Daoy (cell line): ENCODE measurements at places on chromosomes 2 and 18. TPM values are rescaled to one million over a fixed set of nuclear protein-coding genes. Genes with fewer than 3 reads are reported as not detected.

Gene METTL8
- total RNA-seq: 17.1 and 20.2 TPM in 2 replicates

Gene PDE1A
- not detected in 2 replicates for total RNA-seq

Gene C2orf72
- 0.57 and 0.86 TPM in 2 replicates for total RNA-seq

Gene CHN1
- total RNA-seq: 27.4 and 34.4 TPM in 2 replicates

Gene DLX1
- total RNA-seq: 7.3 and 7.4 TPM in 2 replicates

DNA sequence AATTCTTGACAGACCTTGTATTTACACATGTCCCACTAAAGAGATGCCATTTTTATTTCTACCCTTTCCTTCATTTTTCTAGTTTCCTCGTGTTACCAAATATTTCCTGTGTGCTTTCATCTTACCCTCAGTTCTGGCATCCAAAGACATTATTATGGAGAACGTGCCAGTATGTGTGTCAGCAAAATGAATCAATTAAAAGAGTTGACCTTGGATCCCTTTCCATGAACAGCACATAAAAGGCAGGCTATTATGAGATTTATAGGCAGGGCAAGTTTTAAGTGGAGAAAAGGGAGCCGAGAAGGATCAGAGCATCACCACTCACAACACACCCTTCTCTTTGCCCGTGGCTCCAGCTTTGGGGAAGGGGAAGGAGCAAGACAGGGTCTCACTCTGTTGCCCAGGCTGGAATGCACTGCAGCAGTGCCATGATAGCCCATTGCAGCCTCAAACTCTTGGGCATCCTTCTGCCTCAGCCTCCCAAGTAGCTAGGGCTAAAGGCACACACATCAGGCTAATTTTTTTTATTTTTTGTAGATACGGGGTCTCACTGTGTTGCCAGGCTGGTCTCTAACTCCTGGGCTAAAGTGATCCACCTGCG is 149.9 kb downstream of the GFPT1 start:
- DNase-seq: no peak

- DNase-seq: no peak
These were observed 335.7 kb downstream of the PARD3B start for GRCh38 chr2:204880928-204881327.

- DNase-seq: peak; percentile 41
These were observed at the start of gene HNMT for GRCh38 chr2:137964066-137964858. Gene HNMT, plus strand, starts transcription at chr2:137964473. Its CDS starts 19 bp downstream, at chr2:137964492.

GRCh38 chr2:99081891-99082290 is 59.6 kb upstream of the C2orf15 start:
- no peak for DNase-seq

- no peak for DNase-seq
These were observed 614.4 kb upstream of the GYPC start for GRCh38 chr2:126041391-126042047.

- peak; percentile 41 for DNase-seq
These were observed 162.2 kb downstream of the INSIG2 start for GRCh38 chr2:118250463-118250862.

DNA sequence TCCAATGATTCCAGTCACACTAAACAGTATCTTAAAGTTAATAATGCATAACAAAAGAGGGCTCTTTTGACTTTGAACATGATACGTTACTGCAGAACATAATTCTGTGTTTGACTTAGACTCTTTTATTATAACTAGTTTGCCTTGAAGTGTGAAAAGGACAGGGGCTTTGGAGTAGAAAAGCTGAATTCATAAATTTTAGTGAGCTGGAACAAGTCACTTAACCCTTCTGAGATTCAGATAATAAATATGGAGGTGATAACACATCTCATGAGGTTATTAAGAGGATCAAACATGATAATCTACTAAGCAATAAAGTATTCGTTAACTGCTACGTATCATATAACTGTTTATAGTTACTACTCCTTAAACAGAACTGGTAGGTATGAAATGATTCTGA is 44.7 kb upstream of the FLACC1 start:
- DNase-seq: no peak

GRCh38 chr2:236333417-236334121 is 69.4 kb upstream of the ASB18 start:
- no peak for DNase-seq

DNA sequence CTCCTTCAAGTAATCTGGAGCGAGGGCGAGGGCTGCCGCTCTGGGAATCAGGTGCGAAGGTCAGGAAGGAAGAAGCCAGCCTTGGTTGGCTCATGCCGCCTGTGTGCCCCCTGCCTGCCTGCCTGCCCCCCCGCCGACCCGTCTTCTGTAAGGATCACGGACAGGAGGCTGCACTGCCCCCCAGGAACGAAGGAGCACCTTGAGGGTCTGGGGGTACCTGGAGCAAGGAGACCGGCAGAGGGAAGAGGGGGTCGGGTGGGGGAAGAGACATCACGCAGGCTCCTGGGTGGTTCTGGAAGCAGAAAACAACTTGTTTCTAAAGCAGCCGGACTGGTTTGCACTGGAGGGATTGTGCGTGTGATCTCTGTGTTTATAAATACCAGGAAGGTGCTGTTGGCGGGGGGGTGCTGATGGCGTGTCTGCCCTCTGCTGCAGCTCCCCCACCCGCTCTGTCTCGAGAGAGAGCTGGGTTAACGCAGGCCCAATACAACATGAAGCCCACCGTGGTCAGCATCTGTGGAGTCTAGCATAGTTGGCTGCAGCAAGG is 1.7 kb downstream of the FOSL2 start:
- peak; percentile 51 for DNase-seq

GRCh38 chr2:200700856-200701255 is 110.9 kb upstream of the BZW1 start:
- DNase-seq: no peak

DNA sequence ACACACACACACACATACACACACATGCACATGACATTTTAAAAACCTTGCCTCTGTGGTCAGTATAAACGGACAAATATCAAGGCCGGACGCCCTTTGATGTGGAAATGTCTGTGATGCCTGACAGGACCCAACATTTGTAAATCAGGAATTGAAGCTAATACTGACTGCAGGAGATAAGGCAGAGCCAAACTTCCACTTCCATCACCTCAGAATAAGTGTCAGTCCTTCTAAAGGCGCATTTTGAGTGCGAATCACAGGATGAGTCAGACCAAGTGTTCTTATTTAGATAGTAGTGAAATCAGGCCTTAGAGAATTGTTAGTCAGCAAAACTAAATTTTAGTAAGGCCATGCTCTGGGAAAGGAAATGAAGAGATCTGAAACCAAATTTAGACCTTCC is 211.7 kb upstream of the LRATD1 start:
- no peak for DNase-seq

GRCh38 chr2:50955081-50955480 is 76.9 kb downstream of the NRXN1 start:
- DNase-seq: no peak

DNA sequence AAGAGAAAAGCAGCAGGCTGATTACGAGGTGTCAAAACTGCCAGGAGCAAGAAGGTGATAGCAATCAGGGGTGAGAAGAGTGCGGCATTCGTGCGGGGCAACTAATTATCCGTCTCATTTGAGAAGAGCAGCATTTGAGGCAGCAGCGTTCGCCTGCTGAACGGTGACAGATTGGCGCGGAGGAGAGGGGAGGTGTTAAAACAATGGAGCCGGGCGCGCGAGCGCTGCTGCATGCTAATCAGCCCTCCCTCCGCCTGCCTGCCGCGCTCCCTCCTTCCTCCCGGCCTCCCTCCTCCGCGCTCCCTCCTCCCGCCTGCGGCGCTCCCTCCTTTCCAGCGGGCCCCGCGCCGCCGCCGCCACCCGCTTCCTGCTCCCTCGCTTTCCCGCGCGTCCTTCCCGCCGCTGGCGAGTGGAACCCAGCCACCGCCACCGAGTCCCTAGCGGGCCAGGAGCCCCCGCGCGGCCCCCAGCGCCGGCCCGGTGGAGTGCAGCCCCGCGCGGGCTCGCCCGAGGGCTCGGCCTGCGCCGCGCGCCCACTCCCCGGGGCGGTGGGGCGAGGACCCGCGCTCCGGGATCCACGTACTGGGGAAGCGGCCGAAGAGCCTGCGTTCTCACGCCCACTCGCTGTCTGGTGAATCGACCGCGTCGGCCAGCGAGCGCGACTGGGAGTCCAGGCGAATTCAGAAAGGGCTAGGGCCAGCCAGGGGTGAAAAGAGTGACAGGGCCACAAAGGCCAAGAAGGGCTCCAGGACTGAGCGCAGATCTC is 69.5 kb upstream of the PSMD14 start:
- DNase-seq: peak; percentile 71

DNA sequence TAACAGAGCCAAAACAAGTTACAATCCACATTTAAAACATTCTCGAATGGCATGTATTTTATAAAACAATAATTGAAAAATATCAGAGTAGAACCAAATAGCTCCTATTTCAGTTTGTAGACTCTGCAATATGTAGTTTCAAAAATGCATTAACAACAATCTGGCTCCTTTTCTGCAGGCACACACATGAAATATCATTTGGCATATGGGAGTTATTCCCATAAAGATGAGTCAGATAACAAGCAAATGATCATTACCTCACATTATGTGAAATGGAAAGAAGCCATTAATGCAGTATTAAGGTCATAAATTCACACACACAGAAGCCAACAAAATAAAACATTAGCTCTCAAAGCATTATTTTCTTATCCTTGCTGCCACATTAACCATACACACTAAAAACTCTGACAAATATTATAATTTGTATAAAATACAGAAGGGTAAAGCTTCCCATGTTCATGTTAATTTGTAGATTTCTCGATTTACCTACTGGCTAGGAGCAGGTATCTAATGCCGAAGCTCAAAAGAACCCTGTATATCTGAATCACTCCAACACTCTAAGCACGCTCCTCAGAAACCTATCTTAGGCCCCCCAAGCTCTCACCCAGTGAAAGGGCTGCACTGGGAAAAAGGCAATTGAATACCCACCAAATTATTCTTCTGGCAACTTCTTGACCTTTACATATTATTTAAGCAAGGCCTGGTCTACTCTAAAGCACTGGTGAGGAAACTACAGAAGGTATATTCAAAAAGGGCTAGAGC is 13.8 kb downstream of the NBAS start:
- no peak for DNase-seq
